Activated T-cell treated with anti-CD3 and anti-CD28 coated beads for 24 hours (primary cell): ENCODE measurements at places on chromosomes 3 and 15.
A peak's percentile ranks its signal among the peaks of the same experiment; 100 is the strongest.

DNA sequence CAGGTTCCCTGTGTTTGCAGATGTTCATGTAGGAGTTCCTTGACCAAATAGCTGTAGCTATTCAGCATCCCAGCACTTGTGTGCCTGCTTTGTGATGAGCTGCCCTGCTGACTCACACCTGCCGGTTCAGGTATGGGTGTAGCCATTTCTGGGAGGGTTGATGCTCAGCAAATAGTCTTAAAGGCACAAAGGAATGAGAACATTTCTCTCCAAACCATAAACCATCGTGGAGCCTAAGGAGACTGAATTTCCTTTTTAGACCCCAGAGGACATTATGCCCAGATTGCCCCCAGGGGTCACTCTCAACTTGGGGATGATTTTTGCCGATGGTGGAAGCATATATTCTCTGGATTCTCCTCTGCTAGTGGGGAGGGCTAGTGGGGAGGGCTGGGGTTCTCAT is 80.6 kb downstream of the ADAMTSL3 start:
- DNase-seq, result no peak

DNA sequence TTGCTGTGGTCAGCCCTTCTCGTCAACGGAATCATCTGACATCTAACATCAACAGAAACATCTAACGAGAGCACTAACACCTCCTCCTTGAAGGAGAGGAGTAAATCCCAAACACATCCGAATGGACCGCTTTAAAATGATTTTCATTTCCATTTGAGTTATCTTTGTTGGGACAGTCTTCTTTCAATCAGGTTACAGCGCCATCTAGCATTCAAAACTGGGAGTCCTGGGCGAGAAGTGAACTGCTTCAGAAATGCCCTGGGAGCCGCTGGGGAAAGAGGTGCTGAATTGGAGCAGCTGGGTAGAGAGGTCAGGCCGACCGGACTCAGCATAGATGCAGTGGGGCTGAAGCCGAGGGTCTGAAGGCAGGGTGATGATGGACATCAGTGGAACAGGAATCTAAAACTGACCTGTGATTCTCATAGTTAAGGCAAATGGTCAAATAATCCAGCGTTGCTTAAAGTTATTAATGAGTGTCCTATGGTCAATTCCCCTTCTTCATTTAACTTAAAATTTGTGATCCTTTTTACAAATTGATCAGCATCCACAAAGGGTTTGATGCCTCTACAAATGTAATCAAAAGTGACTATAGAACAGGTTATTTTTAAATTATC is 170.0 kb upstream of the NDN start:
- no peak for DNase-seq

- no peak for DNase-seq
Observed at GRCh38 chr3:183966361-183966791, 51.3 kb downstream of the ABCC5 start.

DNA sequence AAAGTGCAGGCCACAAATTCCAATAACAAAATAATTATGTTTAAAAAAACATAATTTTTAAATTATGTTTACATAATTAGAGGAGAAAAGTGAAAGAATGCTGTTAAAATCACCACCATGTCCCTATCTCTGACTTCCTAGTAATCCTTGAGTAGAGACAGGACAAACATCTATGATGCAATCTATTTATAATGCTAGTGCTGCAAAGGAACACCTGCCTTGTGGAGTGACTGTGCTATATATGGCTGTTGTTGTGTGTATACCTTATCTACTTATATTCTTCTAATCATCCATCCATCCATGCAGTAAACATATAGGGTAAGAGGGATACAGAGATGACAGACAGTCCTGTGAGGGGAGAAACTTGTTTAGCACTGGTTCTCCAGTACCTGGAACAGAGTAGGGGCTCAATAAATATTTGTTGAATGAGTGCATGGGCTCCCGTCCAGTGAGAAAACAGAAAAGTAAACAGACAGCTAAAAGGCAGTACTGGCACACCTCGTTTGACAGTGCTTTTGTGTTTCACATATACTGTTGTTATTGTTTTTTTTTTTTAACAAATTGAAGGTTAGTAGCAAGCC is 229.3 kb upstream of the UBE2E1 start:
- DNase-seq, result no peak

- DNase-seq, result no peak
Observed at GRCh38 chr3:172094621-172095557, 55.5 kb downstream of the FNDC3B start.

DNA sequence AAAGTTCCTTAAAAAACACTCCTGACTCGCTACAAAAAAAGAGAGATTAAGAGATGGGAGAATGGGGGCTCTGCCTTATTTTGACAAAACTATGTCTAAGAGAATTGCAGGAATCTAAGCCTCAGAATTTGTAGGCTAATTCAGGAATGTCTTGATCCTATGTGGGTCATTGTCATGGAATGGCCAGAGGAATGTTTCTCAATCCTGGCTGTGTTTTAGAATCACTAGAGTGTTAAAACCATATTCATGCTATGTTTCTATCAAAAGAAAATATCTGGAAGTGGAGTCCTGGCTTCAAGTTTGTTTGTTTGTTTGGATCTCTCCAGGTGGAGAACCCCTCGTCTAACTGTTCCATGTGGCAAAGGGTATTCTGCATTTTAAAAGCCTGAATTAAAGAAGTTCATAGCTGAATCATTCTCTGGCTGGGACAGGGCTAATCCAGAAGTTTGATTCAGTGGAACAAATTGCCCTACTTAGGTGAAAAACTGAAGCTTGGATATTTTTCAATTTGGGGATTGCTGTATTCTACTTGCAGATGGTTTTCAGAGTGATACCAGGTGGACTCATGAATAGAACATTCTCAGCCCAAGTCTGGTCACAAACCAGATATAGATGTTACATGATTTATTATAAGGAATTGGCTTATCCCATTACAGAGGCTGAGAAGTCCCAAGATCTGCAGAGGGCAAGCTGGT is 28.2 kb downstream of the GJD2 start:
- DNase-seq, result no peak

DNA sequence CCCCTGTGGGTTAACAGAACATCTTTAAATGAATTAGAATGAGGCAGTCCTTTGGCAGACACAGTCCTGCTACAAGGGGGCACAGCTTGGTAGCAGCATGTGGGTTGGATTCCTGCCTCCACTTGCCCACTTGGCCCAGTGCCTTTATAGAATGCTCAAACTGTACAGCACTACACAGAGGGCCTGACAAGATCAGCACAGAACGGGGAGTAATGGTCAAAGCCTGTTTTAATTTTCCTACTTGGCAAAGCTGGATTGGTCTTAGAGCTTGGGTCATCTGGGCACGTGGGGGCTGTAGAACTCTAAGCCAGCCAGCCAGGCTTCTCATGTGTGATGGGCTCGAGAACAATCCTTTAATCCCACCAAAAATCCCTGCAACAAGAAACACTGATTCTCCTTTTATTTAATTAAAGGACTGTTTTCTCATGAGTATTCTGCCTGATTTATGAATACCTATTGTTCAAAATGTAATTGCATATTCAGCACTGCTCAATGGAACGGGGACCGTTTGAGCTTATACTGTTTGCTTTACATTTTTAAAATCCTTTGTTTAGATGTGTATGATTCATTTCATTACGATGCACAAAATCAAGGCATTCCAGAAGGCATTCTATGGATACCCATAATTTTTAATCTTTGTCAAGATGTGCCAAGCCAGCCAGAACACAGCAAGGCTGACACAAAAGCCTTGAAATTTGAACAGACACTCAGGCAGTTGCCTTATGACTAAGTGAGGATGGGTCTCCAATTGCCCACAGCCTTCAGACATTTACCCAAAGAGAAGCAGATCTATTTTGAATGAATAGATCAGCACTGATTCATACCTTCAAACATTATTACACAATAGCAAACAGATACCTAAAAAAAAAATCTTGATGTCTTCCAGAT is 249.3 kb upstream of the TGFBR2 start:
- no peak for DNase-seq

GRCh38 chr3:114418724-114419543 is 125.1 kb downstream of the TIGIT start:
- no peak for DNase-seq

- DNase-seq, result peak; percentile 6
Observed at GRCh38 chr3:54427941-54428871, 305.9 kb downstream of the CACNA2D3 start.

- DNase-seq, result no peak
Observed at GRCh38 chr15:38226608-38227266, 25.9 kb upstream of the SPRED1 start.

GRCh38 chr3:110738531-110738930 is 333.1 kb upstream of the NECTIN3 start:
- no peak for DNase-seq

- DNase-seq, result no peak
Observed at GRCh38 chr3:48269592-48269991, 28.7 kb downstream of the ZNF589 start.

GRCh38 chr15:58771621-58772250 is 634 bp downstream of the MINDY2 start:
- DNase-seq, result no peak

- no peak for DNase-seq
Observed at GRCh38 chr3:138945709-138946662, 951 bp downstream of the FOXL2 start.

- DNase-seq, result no peak
Observed at GRCh38 chr15:60135961-60136360, 131.8 kb downstream of the FOXB1 start.

GRCh38 chr3:8667463-8668091 is 23.0 kb upstream of the SSUH2 start:
- no peak for DNase-seq

DNA sequence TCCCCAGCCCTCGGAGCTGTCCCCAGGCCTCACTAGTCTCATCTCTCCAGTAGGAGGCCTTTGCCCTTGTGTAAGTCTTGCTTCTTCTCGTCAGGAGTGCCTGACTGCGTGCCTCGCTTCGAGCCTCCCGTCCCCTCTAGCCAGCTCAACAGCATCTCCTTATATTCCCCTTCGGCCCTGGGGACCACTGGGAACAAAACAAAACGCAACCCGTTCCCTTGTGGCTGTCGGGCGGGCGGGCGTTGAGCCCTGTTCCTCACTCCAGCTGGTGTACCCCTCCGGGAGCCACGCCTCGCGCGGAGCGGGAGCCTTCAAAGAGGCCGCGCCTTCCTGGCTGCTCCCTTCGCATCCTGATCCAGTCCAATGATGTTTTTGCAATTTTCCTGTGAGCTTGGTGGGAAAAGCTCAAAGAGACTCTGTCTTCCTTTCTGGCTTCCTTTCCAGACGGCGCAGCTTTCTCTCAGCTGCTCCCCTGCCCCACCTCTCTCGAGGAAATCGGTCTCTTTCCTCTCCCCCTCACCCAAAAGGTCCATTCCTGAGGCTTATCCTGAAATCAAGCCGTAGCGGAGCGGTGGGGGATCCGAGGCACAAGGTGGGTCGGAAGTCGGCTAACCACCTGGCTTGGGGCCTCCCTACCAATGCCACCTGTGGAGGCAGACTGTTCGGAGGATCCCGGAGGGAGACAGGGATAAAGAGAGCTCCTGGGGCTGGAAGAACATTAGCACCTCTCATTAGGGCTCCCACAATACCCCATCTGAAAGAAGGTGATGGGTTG is 33.4 kb upstream of the SRP14 start:
- DNase-seq, result no peak

- no peak for DNase-seq
Observed at GRCh38 chr15:87736401-87736800, 520.1 kb downstream of the NTRK3 start.

- no peak for DNase-seq
Observed at GRCh38 chr3:71090207-71090606, 493.3 kb downstream of the FOXP1 start.

- no peak for DNase-seq
Observed at GRCh38 chr3:134236505-134237170, 14.0 kb downstream of the RYK start.

GRCh38 chr3:49903451-49904424 is at the start of gene MST1R:
Gene MST1R, minus strand, starts transcription at chr3:49903873. Its CDS starts 264 bp downstream, at chr3:49903609.
- DNase-seq, result peak; percentile 72

DNA sequence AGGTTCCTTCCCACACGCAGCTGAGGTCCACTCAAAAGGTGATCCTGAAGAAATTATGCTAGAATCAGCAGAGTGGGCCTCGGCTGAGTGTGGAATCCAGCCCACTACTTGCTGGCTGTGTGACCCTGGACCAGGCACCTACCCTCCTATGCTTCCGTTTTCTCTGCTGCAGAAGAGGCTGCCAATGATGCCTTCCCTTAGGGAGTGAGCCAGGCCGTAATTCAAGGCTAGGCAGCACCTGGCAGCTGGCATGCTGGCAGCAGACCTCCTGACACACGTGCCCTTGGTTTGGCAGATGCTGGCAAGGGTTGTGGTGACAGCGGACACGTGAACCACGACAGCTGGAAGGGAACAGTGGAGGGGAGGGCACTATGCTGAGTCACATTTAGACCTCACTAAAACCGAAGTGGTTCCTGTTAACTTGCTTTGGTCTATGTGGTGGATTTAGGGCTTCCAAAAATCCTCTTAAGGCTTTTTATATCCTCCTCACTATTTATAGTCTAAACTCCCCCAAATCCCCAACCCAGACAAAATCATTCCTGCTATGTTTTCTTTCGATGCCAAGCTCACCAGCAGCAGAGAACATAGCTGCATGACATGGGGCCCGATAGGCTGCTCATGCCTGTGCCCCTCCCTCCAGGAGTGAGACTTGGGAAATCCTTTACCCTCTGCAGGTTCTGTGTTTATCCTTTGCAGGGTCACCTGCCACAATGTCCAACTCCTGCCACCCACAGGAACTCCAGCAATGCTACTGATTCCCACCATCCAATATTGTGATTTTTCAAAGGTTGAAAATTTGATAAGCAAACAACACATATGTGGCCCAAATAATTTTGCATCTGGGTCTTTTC is 10.6 kb upstream of the PCSK6 start:
- no peak for DNase-seq

- peak; percentile 20 for DNase-seq
Observed at GRCh38 chr15:86231864-86232721, 152.4 kb downstream of the AGBL1 start.

- DNase-seq, result no peak
Observed at GRCh38 chr15:78399091-78399490, 38.9 kb upstream of the IREB2 start.

DNA sequence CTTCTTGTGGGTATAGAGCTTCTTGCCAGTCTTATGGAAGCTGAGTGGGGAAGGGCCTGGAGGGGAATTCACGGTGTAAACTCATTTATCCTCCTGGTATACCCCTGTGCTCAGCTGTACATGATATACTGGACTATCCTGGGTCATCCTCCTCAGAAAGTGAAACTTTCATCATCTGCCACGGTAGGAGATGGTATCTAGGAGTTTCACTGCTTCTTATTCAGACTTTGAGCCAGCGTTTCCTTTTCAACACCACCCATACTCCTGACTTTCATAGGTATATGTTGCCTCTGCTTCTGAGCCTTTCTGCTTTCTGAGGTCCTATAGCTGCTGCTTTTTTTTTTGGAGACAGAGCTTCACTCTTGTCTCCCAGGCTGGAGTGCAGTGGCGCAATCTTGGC is 15.6 kb downstream of the SENP5 start:
- no peak for DNase-seq

GRCh38 chr3:127091376-127091775 is 101.6 kb upstream of the PRR23E start:
- DNase-seq, result no peak

GRCh38 chr3:33001889-33002288 is 50.4 kb downstream of the CCR4 start:
- no peak for DNase-seq

DNA sequence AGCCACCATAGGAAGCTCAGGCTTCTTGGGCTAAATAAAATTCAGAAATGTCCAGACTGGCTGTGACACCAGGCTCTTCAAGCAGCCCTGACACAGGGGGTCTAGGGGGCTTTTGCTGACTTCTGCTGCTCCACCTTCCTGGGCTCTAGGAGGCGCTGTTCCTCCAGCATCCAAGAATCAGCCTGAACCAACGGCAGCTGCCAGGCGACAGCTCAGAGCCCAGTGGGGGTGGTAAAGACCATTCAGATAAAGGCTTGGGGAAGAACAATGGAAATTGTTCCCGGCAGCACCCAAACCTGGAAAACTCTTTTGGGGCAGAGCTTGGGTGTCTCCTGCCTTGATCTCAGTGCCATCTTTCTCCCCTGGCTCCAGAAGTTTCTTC is 21.6 kb upstream of the PSTPIP1 start:
- DNase-seq, result peak; percentile 59
